ENCODE measurements at places on chromosomes 1 and 21.
A peak's percentile ranks its signal among the peaks of the same experiment; 100 is the strongest.

DNA sequence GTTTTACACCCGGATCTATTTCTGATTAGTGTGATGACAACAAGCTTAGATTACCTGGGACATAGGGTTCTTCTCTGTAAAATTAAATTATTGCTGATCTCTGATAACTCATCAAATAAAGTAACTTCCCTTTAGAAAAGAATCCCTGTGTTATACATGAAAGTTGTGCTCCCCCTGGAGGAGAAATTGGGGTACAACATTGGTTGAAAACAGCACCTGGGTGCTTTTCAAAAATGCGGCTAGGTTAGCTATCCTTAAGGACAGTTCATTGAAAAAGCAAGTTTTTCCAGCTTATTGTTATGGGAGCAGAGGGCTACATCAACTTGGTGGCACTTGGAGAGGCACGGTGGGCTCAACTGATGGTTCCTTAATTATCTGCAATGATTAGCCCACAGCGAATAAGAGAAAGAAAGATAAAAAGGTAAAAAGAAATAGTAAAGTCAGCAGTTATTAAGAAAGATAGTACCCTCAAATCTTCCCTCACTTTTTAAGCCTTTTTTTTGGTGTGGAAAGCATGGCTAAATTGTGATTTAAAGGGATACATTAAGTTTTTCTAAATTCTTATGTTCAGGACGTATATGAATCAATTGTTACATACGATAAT, 97.8 kb downstream of the FMN2 start:
- DNase-seq = peak; percentile 8

DNA sequence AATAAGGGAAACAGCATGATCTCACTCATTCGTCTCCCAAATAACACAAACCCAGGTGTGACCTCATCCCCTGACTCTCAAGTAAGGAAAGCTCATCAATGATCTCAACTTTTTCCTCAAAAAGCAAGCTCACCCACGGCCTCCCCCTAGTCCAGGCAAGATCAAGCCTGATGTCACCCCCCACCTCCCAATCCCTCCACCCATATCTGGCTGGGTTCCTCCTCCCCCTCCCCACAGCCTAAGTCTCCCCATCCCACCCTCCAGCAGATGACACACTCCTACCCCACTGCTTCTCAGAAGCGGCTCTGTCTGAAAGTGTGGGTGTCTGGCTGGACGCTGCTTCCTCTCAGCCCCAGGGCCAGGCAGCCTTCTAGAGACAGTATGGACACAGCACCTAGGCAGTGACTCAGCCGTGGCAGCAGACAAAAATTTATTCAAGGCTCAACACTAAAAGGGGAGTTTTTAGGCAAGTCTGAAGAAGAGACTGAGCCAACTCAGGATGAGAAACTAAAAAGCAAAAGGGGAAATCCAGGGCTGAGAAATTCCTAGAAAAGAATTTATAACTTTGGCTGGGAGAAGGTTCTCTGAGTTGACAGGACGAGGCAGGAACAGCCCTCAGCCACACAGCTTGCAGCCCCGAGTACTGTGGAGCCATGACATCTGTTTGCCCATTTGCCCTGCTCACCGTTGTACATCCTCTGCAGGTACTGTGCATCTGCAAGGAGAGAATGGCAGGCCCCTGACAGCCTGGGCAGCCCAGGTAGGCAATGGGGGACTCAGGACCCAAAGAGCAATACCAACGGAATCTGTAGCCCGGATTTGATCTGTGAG, 81.6 kb upstream of the LRRC8D start:
- no peak for DNase-seq

GRCh38 chr1:25194572-25195020, 37.7 kb downstream of the SYF2 start:
- DNase-seq = no peak

DNA sequence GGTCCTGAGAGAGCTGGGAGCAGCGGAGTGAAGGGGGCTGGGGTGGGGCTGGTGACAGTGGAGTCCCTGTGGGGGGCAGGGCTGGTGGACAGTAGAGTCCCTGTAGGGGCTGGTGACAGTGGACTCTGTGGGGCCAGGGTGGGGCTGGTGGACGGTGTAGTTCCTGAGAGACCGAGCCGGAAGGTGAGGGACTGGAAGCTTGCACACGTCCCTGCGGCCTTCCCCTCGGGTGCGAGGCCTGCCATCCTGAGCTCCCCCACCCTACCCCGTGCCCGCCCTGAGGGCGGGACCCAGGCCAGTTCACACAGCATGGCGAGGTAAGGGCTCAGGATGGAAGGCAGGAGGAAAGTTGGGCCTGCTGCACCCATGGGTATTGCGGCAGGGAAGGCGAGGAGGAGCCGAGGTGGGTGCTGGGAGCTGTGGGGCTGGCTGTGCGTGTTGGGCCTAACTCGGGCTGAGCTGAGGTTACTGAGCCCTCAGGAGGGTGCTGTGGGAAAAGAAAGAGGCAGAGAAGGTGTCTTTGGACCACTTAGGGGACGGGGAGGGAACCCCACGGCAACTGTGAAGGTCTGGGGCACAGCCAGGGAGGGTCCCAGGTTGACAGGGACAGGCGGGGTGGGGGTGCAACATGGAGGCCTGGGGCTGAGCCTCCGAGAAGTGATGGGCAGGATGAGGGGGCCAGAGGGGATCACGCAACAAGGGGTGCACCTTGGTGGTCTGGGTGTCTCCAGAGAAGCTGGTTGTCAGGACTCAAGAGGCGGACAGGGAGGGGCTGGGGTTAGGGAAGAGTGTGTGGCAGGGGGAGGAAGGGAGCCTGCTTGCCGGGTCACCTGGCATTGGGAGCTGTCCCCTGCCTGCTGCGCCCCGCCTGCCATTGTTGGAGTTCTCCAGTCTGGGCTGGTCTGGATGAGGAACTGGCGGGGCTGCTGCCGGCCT, 60.8 kb downstream of the PRKCZ start:
- no peak for DNase-seq

- DNase-seq = no peak
Observed at GRCh38 chr1:47591801-47592200, 154.0 kb downstream of the FOXD2 start.

GRCh38 chr1:211830055-211830327, 572 bp downstream of the LPGAT1 start:
- no peak for DNase-seq

GRCh38 chr1:224431726-224432125, 2.9 kb downstream of the WDR26 start:
- DNase-seq = no peak

- no peak for DNase-seq
Observed at GRCh38 chr1:211347077-211347844, 20.6 kb downstream of the TRAF5 start.

- DNase-seq = no peak
Observed at GRCh38 chr21:42721341-42721824, 68.0 kb downstream of the PDE9A start.

DNA sequence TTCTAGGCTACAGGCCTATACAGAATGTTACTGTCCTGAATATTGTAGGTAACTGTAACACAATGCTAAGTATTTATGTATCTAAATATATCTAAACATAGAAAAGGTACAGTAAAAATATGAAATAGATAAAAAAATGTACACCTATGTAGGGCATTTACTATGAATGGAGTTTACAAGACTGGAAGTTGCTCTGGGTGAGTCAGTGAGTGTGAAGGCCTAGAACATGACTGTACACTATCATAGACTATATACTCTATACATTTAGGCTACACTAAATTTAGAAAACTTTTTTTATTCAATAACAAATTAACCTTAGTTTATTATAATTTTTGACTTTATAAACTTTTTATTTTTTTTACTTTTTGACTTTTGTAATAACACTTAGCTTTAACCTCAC, 136.9 kb downstream of the DUSP10 start:
- DNase-seq = no peak

GRCh38 chr1:114353262-114353661, 157.7 kb downstream of the TRIM33 start:
- no peak for DNase-seq

DNA sequence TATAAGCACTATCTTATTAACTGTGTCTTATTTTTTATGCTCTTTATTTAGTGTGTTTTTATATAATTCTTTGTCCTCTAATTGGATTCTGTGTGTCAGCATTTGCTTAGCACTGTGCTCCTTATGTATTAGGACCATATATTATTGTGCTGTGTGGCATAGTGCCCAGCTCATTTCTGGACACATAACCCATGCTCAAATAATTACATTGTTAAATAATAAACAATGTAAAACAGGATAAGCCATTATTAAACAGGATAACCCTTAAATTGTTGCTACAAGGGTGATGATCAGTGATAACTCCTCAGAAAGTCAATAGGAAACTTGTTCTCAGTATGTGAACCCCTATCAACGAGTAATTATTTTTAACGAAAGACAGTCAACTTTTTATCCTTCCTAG, 150.4 kb downstream of the ADGRL4 start:
- no peak for DNase-seq

DNA sequence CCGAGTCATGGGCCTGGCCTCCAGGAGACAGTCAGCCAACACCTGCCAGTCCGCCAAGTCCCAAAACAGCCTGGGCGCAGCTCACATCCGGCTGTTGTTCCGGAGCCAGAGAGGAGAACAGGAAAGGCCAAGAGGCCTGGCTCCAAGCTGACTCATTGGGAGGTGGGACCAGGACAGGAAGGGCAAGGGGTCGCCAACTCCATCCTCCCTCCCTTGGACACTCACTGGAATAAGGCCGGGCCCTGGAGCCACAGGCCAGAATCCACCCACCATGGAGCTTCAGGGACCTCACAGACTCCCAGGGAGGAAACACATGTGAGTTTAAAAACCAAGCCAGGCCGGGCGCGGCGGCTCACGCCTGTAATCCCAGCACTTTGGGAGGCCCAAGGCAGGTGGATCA, 25.1 kb upstream of the CLIC4 start:
- DNase-seq = no peak

DNA sequence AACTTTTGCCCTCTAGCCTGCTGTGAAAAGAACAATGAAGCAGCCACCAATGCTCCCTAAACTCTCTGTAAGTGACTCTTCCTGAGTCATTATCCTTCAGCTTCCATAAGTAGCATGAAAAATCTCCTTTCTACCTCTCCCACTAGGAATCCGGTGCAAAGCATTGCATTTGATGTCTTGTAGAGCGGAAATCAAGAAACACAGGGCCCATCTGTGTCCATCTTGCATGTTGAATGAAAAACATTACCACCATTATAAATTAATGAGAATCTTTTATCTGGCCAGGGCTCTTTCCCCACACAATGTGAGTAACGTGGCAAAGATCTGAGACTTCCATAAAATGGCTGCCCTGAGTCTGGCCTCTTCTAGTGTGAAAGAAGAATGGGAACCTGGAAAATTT, 324.4 kb downstream of the ADGRL2 start:
- DNase-seq = no peak

GRCh38 chr1:155960081-155960745, 18.1 kb downstream of the ARHGEF2 start:
- DNase-seq = no peak

GRCh38 chr1:246591958-246592357, 25.7 kb downstream of the CNST start:
- DNase-seq = no peak

GRCh38 chr1:207711285-207711684, 40.6 kb upstream of the CD46 start:
- DNase-seq = no peak

GRCh38 chr21:35196128-35196527, 147.0 kb upstream of the RUNX1 start:
- no peak for DNase-seq

DNA sequence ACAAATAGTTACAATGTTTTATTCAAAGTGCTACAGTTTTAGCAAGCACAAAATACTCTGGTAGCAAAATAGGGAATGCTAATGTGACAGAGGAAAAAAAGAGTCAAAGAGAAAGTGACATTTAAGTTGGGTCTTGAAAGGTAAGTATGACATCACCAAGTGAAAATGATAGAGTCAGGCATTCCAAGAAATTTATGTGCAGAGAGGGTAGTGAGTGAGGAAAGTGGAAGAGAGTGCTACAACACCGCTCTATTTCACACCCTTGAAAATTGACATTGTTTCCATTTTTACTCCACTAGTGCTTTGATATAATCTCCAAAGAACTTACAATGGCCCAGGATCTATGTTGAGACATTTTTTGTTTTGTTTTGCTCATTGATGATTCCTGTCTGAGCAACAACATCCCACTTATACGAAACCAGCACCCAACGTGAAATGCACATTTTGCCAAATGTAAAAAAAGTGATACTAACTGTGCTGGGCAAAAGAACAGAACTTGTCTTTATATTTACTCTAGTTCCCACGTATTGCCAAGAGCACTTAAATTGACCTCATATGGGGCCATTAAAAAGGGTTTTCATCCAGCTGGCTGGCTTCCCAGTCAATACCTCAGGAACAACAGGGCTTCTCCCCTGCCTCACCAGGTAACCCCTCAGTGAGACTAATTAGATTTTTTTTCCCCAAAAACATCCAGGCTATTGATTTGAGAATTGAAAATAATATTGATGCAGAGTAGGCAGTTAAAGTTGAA, 206.3 kb upstream of the NR5A2 start:
- no peak for DNase-seq

DNA sequence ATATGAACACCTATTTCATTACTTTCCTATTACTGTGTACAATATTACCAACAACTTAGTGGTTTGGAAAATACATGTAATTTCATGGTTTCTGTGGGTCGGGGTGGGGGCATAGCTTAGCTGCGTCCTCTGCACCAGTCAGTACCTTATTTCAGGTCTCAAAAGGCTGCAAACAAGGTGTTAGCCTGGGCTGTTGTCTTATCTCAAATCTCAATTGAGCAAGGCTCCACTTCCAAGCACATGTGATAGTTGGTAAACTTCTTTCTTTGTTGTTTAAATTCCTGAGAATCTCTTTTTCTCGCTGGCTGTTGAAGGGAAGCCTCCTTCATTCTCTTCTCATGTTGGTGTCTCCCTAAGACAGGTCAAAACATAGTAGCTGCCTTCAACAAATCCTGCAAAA, 485.4 kb downstream of the AMY1C start:
- DNase-seq = no peak

DNA sequence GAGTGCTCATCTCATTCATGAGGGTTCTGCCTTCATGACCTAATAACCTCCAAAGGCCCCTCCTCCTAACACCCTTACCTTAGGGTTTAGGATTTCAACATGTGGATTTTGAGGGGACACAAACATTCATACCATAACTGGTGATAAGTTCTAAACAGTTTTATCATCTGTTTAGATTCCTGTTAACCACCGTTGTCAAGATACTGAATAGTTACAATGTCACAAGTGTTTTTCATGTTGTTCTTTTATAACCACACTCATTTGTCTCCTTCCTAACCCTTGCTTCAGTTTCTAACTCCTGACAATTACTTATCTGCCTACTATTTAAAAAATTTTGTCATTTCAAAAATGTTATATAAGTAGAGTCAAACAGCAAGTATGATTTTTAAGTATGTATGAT, 86.0 kb downstream of the NCAM2 start:
- DNase-seq = no peak

DNA sequence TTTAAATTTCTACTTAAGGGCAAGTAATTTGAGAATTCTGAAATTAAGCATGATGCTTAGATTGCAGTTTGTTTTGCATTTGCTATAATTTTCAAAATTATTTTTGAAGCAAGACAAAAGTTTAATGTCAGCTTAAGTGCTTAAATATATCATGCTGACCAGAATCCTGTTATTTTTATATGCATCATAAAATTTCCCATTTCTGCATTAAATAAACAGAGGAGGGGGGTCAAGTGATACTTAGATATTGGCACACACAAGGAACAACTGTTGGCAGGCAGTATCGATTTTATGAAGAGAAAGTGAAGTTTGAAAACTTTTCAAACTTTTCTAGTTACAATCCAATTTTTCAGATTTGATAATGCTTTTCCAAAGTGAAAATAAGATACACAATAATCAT, 61.0 kb downstream of the MIER1 start:
- no peak for DNase-seq
